ENCODE measurements at places on chromosomes 13 and 19.

- DNase-seq = no peak
These were observed 267.1 kb upstream of the TMTC4 start for GRCh38 chr13:100941377-100942368.

GRCh38 chr19:8441725-8442544, 2.8 kb upstream of the HNRNPM start:
- no peak for DNase-seq

GRCh38 chr13:77328819-77329132, 1.9 kb upstream of the MYCBP2 start:
- DNase-seq = no peak

DNA sequence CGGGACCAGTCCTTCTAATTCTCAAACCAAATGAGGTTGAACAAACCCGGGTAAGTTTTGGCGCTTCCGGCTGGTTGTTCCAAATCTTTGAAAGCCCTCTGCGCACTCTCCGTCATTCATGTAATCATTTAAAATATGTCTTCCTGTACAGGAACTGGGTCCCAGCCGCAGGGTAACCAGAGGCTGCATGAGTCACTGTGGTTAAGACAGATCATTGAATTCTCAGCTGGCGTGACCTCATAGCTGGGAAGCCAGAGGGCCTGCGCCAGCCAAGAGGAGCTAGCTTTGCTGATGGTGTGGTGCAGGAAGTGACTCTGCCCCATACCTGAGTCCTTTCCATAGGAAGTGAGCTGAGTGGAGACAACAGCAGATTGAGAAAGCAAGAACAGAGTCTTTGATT, 135.2 kb downstream of the TSHZ3 start:
- peak; percentile 98 for DNase-seq

DNA sequence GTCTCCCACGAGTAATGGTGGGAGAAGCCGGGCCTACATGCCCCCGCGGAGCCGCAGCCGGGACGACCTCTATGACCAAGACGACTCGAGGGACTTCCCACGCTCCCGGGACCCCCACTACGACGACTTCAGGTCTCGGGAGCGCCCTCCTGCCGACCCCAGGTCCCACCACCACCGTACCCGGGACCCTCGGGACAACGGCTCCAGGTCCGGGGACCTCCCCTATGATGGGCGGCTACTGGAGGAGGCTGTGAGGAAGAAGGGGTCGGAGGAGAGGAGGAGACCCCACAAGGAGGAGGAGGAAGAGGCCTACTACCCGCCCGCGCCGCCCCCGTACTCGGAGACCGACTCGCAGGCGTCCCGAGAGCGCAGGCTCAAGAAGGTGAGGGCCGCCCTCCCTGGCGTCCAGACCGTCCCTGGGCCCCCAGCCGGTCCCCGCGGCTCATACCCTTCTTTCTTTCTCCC, 1.4 kb upstream of the USF2 start:
- DNase-seq = no peak

DNA sequence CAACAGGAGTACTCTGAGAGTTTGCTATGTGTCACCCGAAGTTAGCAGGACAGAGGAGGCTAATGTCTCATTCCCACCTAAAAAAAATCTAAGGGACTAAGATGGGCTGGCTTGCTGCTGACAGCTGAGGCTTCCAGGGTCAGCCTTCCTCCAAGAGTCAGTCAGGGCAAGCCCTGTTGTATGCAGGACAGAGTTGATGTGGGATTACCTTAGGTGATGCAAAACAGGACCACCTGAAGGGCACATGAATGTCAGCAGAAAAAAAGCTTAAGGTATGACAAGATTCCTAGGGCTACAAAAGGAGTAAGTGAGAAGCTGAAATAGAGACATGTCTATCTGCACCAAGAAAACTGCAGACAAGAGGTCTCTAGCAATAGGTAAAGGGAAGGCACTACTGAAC, 151.5 kb downstream of the NHLRC3 start:
- no peak for DNase-seq

GRCh38 chr19:41222240-41222639, 3.2 kb downstream of the AXL start:
- DNase-seq = no peak

GRCh38 chr13:79786176-79786575, 305.2 kb downstream of the NDFIP2 start:
- DNase-seq = no peak

GRCh38 chr19:15412832-15413231, 6.0 kb downstream of the AKAP8L start:
- DNase-seq = no peak
